ENCODE measurements at places on chromosomes 11 and 22. TPM values are rescaled to one million over a fixed set of nuclear protein-coding genes. Genes with fewer than 3 reads are reported as not detected.

APOL5 gene
- total RNA-seq: not detected

BATF2 gene
- total RNA-seq: 0.39 TPM

HPX gene
- 0.25 TPM for total RNA-seq

ALKBH3 gene
- total RNA-seq: 29.1 TPM

OR52N4 gene
- not detected for total RNA-seq

TOP3B gene
- 18.2 TPM for total RNA-seq

OR8G1 gene
- total RNA-seq: under 0.01 TPM

DNA sequence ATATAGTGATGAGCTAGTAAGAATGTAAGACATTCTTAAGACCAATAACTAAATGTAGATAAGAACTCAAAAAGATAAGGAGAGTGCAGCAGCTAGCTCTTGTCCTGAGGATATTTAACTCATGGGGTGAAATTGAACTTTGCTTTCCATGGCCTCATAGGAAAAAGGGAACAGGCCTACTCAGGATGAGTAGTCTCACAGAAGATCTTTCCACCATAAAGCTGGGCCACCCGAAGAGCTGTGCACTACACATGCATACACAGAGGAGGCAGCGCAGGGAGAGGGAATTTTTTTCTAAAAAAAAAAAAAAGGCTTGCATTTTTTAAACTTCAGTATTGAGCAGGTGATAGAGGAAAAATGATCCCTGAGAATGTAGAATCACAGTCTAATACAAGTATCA lies 59.9 kb upstream of the CFAP300 start:
- no peak for DNase-seq

DNA sequence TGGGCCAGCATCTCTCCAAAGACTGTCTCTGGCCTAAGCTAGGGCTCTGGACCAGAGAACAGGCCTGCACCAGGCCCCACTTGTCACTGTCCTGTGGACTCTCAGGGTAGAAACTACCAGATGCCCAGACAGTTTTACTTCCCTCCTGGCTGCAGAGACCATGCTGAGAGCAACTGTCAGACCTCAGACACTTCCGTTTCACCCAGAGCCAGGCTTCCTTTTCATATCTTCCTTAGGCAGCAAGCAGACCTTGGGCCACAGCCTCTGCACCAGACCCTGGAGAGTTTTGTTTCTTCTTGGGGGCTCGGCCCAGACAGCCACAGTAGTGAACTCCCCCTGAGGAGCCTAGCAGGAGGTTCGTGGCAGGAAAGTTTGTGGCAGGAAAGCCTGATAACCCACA lies 12.1 kb upstream of the FCHSD2 start:
- DNase-seq: no peak

GRCh38 chr22:49183826-49184216 lies 643.9 kb downstream of the BRD1 start:
- DNase-seq: no peak

GRCh38 chr11:82521427-82521826 lies 212.2 kb downstream of the FAM181B start:
- no peak for DNase-seq

DNA sequence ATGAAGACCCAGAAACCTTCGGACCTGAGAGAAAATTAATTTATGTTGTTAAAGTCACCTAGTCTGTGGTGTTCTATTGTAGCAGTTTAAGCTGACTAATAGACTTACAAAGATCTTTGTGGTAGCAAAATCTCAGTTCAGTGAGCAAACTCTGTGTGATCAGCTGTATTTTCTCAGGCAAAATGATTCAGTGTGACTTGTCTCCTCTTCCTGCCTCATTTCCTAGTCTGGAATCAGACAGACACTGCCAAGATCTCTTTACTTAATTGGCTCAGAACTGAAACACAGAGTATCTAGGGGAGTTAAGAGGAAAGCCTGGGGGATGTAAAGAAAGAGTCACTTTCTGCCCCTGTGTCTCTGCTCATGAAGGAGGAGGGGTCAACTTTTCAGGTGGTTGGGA lies 564.7 kb downstream of the KCNA4 start:
- DNase-seq: no peak

DNA sequence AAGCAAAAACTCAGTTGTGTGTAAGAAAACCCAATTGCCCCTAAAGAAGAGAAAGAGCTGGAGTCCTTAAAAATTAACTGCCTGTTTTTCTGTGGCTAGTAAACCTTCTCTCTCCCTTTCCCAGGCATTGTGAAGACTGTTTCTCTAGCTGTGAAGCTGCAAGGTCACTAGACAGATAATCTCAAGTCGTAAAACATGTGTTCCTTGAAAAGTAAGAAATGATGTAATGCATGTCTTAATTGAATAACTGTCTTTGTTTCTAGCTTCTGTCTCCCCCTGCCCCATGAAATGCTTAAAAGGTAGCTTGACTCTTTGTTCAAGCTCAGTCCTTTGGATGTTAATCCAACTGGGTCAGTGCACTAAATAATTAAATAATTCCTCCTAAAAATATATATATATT lies 29.5 kb upstream of the FAM181B start:
- DNase-seq: no peak

DNA sequence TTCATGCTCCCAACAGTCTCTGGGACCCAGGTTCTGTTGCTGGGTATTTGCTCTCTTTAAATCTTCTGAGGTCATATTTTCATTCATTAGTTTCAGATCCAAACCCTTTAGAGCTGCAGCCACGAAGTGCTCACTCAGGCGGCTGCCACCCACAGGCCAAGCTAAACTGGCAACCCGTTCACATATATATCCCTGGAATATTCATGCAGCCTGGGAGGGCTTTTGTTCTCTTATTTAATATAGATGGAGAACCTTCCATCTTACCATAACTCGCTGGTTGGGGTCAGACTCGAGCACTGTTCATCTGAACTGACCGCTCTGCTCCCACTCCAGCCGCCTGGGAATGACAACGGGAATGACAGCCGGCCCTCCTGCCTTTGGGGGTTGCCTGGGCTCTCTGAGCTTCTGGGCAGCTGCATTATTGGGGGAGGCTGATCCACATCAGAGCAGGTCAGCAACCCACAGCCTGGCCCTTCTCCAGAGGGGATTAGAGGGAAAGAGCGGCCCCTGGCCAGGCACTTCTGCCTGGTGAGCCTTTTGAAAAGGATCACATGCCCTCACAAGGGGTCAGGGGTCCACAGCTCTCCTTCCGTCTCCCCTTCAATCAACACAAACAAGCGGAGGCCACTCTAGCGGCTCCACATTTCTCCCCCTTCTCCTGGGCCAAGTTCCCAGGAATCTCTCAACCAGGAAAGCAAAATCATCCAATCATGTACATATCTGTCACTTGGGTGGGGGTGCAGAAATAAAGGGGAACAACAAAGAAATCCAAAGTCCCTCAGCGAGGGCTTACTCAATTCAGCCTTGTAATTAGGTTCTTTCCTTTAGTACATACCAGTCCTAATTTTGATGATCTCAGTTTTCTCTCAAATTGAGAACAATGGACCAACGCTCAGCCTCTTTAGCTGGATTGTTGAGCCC lies 11.8 kb downstream of the TMEM184B start:
- no peak for DNase-seq

- no peak for DNase-seq
Measured at GRCh38 chr11:131595797-131596196, 225.4 kb downstream of the NTM start.

GRCh38 chr11:17471501-17471900 lies 5.1 kb downstream of the ABCC8 start:
- no peak for DNase-seq

- DNase-seq: peak; percentile 49
Measured at GRCh38 chr11:61871158-61871597, 20.2 kb downstream of the FADS3 start.

GRCh38 chr11:8285228-8285627 lies 21.6 kb upstream of the LMO1 start:
- no peak for DNase-seq
